ENCODE measurements at places on chromosomes 2 and 18.

- DNase-seq = peak; percentile 19
Measured at GRCh38 chr2:9629222-9630116, 1.3 kb downstream of the YWHAQ start.

- DNase-seq = no peak
Measured at GRCh38 chr2:226669905-226670304, 129.7 kb downstream of the IRS1 start.

DNA sequence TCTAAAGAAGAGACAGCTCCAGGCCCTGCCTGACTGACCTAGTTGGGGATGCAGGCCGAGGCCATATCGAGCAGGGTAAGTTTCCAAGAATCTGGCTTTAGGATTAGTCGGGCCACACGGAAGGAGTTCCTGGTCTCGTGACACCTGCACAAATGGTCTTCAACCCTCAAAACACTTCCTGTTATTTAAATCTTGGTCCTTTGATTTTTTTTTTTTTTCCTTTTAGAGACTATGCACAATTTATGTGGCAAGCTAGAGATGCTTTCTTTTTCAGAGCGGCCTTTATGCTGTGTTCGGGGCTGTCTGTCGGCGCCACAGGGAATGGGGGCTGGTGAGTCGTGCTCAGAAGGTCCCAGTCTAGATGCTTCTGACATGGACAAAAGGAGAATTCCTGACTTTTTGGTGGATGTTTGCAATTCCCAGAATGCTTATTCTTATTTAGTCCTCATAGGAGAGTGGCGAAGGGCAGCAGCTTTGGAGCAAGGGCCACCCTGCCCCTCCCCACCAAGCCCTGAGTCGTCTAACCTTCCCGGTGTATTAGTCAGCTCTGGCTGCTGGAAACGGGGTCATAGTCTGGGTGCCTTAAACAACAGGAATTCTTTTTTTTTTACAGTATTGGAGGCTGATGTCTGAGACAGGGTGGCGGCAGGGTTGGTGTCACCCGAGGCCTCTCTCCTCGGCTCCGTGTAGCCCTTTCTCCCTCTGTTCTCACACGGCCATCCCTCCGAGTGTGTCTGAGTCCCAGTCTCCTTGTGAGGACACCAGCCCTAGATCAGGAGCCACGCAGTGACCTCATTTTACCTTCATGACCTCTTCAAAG lies 27.4 kb downstream of the HPCAL1 start:
- DNase-seq = no peak

- peak; percentile 70 for DNase-seq
Measured at GRCh38 chr2:63023444-63023843, 27.2 kb upstream of the OTX1 start.

- DNase-seq = no peak
Measured at GRCh38 chr2:31943636-31944225, 67.1 kb downstream of the MEMO1 start.

DNA sequence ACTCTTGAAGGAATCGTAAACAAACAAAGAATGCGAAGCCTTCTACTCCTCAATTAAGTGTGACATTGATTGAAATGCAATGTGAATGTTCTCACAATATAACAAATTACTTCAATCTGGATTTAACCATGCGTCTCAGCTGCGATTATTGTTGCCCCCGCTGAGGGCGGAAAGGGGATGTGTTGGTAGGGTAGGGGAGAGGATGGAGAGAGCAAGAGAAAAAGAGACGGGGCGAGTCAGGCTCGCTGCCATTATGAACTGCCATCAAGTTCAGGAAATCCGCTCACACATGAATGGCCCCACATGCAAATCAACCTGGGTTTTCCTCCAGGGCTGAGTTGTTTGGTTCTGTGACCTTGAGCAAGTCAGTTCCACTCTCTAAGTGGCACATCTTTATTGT lies 129.8 kb downstream of the PXDN start:
- no peak for DNase-seq

GRCh38 chr2:151730262-151730975 lies 3.9 kb downstream of the NEB start:
- no peak for DNase-seq

- DNase-seq = no peak
Measured at GRCh38 chr2:26086155-26086637, 52.3 kb downstream of the RAB10 start.

DNA sequence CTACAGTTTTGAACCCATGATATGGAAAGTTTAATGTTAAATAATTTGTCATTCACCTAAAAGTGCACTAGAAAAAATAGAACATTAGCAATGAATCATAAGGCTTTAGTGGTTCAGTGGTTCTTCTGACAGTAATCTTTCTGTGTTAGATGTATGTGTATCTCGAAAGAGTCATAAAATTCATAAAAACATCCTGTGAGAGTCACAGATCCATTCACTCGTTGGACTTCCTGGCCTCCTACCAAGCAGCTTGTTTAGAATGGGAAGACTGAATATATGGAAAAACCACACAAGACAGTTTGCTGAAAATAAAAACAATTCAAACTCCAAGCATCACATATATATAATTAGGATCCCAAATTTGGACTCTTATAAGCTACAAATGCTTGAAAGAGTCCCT lies 34.8 kb downstream of the ADNP2 start:
- no peak for DNase-seq

GRCh38 chr2:112674229-112674628 lies 28.5 kb downstream of the SLC20A1 start:
- peak; percentile 95 for DNase-seq

DNA sequence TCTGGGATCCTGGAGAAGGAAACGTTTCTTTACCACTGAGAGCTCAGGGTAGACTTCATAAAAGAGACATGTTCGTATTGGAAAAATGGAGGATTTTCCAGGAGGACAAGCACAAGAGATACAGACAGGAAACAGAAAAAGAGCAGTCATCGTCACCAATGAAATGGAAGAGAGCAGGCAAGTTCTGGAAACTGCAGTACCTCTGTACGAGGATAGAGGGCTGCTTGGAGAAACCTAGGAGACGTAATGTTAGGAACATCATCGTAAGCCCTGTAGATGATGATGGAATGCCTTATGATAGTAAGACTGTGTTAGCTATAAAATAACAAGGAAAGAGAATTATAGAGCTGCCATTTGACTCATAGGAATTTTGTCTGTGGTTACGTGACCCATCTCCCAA lies 121.1 kb upstream of the KLHL14 start:
- DNase-seq = peak; percentile 2

DNA sequence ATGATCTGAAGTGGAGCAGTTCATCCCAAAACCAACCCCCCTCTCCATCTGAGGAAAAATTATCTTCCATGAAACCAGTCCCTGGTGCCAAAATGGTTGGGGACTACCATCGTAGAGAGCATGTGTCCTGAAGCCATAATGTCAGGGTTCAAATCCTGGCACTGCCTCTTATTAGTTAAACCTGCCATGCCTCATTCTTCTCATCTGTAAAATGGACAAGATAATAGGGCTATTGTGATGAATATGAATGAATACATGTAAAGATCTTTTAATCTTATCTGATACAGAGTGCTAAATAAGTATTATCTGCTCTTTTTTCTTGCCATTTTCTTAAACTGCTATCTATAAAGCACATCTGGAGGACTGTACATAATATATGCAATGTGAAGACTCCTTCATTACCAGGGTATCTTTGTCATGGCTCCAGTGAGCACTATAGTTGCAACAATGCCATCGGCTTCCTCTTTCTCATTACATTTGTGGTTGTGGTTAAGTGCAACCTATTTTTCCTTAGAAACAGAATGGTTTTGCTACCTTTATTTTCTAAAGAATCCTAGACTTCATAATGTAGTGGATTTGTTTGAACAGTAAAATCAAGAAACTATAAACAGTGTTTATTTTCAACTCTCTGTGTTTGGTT lies 27.0 kb downstream of the MFSD6 start:
- peak; percentile 87 for DNase-seq

- DNase-seq = no peak
Measured at GRCh38 chr2:127094509-127095366, 12.2 kb downstream of the BIN1 start.

GRCh38 chr2:98039085-98039756 lies 43.5 kb upstream of the TMEM131 start:
- no peak for DNase-seq

- no peak for DNase-seq
Measured at GRCh38 chr18:9287036-9287435, 47.5 kb upstream of the TWSG1 start.

GRCh38 chr2:176446718-176447414 lies 177.6 kb downstream of the MTX2 start:
- DNase-seq = peak; percentile 28

DNA sequence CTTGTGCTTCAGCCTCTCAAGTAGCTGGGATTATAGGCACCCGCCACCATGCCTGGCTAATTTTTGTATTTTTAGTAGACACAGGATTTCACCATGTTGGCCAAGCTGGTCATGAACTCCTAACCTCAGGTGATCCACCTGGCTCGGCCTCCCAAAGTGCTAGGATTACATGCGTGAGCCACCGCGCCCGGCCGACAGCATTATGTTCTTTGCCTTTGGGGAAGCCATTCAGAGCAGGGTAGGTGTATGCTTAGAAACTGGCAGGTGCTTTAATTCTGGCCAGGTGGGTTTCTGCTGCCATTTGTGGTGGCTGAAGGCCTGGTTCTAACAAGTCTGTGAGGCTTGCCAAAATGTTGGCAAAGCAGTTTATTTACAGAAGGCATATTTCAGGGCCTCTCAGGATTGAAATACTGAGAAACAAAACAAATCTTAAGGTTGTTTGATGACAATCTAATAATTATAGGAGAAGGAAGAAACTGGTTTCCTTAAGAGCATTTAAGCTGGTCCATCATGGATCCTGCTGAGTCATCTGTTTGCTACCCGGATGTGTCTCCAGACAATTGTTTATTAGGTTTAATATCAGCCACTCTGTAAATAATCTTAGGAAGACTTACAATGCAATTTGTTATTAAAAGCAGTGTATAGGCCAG lies 16.0 kb downstream of the SLC20A1 start:
- no peak for DNase-seq

DNA sequence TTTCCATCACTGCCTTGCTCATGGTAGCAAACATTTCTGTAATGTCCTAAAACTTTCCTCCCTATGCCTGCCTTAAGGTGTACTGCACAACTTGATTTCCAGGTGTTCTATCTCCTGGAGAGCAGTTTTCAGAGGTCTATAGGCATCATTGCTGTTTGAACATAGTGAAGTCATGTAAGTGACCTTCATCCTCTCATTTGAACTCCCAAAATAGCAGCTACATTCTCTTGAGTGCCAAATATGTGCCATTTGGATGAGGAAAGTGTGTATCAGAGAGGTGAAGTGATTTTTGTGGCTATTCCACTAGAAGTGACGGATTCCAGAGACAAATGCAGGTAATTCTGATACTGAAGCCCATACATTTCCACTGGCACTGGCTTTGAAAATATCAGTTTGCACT lies 3.4 kb downstream of the PPP1R1C start:
- DNase-seq = no peak

DNA sequence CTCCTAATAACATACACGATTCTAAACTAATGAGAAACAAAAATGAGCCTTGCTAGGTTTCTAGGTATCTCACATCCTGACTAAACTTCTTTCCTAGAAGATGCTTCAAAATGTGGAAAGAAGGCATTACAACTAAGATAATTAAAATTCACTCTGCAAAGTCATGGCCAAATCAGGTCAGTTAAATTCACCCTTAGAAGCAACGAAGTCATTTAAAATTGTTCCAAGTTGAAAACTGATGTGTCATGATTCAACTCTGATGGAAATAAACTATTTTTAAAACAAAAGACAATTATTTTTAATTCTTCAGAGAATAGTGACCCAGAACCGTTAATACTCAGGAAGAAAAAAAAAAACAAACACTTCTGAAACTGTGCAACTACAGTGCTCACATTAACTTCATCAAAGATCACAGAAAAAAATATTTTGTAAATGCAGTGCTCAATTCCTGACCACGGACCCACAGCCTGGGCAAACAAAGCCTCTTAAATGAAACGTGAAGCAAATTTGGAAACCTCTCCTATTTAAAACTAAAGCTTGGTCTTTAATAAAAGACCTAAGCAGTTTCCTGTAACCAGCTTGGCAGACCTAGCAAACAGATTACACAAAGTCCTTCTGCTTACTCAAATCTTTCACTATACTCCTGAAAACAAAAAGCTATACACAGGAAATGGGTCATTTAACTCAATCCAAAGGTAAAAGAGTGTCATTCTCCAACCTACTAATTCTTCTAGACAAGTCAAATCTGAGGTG lies 39.0 kb downstream of the CHN1 start:
- no peak for DNase-seq

GRCh38 chr2:44706681-44707553 lies 234.6 kb upstream of the SIX3 start:
- no peak for DNase-seq

- peak; percentile 77 for DNase-seq
Measured at GRCh38 chr2:157628477-157629415, at the start of gene ACVR1C. Gene ACVR1C, minus strand, starts transcription at chr2:157628864. Its CDS starts 220 bp downstream, at chr2:157628644.

GRCh38 chr2:86274918-86275275 lies 62.5 kb downstream of the REEP1 start:
- DNase-seq = no peak

DNA sequence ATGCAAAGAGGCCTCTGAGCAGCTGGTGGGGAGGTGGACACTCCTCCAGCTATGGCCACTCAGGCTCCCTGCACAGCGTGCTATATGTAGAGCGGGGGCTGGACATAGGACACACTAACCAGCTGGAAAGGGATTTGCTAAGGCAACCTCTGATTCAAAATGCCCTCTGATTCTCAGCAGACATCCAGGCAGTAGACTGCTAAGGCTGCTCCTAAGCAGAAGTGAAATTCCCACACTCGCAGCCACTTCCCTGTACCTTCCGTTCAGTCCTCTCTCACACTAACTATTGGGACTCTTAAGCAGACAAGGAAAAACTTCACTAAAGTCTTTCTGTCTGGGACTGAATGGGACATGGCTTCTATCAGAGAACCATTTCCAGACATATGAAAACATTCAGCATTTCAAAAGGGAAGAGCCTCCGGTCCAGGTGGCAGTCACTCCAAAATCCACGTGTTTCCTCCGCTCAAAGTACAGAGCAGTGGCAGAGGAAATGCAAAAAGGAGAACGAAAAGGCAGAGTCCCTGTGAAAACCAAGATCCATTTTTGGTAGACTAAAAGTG lies 265.8 kb downstream of the TTC32 start:
- no peak for DNase-seq

- DNase-seq = no peak
Measured at GRCh38 chr2:240182001-240182400, 41.5 kb upstream of the OTOS start.

DNA sequence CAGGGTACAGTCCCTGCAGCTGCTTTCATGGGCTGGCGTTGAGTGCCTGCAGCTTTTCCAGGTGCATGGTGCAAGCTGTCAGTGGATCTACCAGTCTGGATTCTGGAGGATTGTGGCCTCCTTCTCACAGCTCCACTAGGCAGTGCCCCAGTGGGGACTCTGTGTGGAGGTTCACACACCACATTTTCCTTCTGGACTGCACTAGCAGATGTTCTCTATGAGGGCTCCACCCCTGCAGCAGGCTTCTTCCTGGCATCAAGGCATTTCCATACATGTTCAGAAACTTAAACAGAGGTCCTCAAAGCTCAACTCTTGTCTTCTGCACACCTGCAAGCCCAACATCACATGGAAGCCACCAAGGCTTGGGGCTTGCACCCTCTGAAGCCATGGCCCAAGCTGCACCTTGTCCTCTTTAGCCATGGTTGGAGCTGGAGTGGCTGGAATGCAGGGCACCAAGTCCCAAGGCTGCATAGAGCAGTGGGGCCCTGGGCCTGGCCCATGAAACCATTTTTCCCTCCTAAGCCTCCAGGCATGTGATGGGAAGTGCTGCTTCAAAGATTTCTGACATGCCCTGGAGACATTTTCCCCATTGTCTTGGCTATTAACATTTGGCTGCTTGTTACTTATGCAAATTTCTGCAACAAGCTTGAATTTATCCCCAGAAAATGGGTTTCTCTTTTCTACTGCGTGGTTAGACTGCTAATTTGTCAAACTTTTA lies 250.2 kb upstream of the COPS8 start:
- DNase-seq = no peak
